ENCODE measurements at places on chromosomes 12 and 14.

DNA sequence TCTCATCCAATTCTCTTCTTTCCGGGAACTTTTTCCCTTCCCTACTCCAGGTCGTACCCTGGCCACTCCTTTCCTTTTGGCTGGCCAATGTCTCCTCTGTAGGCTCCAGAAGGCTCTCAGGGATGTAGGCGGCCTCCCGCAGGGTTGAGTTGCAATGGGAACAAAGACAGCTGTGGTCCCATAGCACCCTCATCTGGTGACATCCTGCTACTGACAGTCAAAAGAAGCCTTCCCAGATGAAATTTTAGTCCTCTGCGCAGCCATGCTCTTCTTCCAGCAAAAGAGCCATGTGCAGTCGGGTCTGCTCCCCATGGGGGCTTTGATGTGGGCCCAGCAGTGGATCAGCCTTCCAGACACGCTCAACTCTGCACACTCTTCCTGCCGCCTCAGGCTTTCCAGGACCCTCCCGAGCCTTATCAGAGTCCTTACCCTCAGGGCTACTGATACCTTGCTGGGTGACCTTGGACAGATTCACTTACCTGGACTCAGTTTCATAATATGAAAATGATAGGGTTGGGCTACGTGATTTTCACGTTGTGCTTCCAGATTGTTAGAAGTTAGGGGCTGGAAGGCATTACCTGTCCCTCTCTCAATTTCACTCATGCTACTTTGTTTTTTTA is 5.5 kb upstream of the CELA1 start:
- DNase-seq = no peak

DNA sequence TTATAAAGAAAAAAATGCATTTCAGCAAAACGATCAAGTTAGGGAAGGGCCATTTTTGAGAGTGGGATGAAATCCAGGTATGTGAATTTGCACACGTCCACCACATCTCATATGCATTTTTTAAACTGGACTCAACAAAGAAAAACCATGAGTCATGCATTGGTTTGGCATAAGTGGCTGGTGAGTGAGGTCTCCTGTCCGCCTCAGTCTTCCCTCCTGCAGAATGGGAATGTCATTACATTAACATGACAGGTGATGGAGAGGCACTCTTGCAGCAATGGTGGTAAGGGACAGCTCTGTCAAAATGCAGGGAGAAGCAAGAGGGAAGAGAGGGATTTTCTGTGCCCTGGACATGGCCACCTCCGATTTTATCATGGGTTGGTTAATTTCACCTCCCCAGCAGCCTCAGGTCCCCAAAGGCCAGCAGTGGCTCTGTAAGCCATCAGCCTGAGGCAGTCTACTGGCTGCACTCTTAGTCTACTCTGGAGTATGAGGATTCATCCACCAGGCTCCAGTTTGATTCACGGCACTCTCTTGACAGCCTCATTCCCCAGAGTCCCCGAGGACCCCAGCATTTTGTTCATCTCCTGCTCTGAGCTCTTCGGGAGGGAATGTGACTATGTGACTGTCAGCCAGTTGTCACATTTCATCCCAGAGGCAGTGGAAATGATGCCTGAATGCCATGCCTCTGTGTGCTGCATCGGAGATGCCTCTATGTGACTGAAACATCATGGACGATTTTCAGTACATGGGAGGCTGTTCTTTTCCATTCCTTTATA is 17.1 kb upstream of the PWP1 start:
- DNase-seq = no peak

- no peak for DNase-seq
These were observed 1444.5 kb upstream of the FLRT2 start for GRCh38 chr14:84085493-84085892.

GRCh38 chr14:51962711-51963110 is 26.6 kb upstream of the RTRAF start:
- no peak for DNase-seq

GRCh38 chr14:100740929-100741328 is 14.2 kb downstream of the DLK1 start:
- DNase-seq = no peak

DNA sequence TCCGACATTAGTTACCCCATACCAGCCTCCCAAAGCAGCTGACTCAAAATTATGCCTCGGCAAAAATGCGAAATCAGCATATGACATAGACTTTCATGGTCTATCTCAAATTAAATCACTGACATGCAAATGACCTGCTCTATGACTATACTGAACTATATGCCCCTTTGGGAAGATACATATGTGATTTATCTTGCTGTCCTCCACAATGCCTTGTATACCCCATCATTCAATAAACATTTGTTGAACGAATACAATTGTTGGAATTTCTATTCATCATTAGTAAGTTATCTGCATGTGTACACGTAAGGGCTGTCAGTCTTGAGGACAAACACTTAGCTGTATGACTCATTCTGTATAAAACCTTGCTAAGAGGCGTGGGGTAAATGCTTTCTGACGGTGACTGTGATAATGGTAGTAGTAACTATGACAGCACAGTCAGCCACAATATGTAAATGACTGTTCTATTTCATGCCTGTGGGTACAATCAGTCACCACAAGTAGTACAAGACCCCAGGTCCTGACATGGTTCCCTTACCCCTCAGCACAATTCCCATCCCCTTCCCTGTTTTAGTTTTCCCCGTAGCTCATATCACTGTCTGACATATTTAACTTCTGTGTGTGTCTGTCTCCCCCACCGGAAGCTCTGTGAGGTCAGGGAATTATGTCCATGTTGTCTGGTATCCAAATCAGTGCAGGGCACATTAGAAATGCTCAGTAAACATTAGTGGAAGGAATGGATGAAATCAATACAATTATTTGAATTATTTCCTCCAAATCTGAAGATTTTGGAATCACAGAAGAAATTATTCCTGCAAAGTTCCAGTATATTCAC is 42.8 kb downstream of the STXBP6 start:
- peak; percentile 75 for DNase-seq

DNA sequence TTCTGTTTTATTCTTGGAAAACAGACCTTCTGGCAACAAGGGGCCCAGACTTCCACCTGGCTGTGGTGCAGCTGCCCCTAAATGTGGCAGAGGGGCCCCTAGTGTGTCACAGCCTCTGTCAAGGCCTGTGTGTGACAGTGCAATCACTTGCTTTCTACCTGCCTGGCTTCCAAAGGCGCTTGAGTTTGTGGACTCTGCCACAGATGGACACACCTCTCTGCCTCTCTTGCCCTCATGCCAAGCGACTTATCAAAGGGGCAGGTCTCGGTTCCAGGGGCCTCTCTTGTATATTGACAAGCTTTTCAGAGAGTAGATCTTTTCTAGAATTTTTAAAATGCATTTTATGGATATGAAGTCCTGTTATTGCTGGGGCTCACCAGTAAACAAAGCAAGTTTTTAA is 217.2 kb downstream of the SLC15A4 start:
- no peak for DNase-seq

- peak; percentile 94 for DNase-seq
These were observed 20.6 kb upstream of the PYGL start for GRCh38 chr14:50964683-50965390.

DNA sequence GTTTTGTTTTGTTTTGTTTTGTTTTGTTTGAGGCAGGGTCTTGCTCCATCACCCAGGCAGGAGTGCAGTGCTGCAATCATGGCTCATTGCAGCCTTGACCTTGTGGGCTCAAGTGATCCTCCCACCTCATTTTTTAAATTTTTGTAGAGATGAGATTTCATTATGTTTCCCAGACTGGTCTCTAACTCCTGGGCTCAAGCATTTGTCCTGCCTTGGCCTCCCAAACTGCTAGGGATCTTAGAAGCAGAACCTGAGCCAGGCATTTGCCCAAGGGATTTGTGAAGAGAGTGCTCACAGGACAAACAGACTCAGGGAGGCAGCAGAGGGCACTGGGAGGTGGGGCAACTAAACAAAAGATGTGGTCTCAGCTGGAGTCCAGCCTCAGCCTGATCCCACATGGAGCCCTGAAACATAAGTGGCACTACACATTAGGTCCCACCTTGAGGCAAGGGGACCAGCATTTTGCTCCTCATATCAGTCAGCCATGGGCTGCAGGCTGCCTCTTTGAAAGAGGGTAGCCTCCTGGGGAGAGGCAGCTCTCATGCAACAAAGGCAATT is 86.2 kb upstream of the CMKLR1 start:
- DNase-seq = no peak

DNA sequence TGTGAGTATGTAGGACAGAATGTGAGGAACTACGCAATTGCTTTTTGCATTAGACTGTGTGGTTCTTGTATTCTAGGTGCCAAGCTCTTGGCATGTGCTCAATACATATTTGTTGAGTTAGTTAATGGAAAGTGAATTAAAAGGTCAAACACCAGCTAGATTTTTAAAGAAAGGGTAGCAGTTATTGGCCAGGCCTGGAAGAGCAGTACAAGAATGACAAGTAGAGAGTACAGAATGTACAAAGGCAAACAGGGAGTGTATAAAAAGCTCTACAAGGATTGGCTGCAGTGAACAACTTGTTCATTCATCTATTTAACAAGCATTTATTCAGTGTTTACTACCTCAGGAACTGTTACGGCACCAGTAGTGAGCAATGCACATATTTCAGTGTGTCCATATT is 854.0 kb upstream of the SEL1L start:
- no peak for DNase-seq

- no peak for DNase-seq
These were observed 23.8 kb upstream of the CCDC175 start for GRCh38 chr14:59600211-59600945.

- DNase-seq = no peak
These were observed 46.0 kb upstream of the KTN1 start for GRCh38 chr14:55533960-55534359.

GRCh38 chr12:168763-169525 is 45.0 kb downstream of the SLC6A12 start:
- no peak for DNase-seq

- DNase-seq = no peak
These were observed 366.0 kb upstream of the RGS6 start for GRCh38 chr14:71566276-71566675.

DNA sequence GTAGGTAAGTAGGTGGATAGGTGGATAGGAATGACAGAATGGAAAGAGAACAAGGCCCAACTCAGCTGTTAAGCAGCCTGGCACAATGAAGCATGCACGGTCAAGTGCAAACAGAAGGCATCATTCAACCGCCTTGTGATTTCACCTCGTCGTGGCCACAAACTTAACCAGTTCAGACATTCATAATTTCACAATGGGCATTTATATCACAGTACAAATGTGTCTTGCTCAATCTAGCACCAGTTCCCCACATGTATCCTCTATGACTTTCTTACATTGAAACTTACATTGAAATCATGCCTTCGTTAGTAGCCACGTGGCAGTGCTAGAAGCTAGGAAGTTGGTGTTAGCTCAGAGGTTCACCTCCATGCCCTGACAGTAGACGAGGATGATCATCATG is 207.5 kb downstream of the ETV6 start:
- DNase-seq = no peak

GRCh38 chr14:102902523-102903247 is 19.8 kb upstream of the AMN start:
- DNase-seq = no peak

GRCh38 chr14:99579120-99579836 is 24.7 kb downstream of the CCDC85C start:
- no peak for DNase-seq

DNA sequence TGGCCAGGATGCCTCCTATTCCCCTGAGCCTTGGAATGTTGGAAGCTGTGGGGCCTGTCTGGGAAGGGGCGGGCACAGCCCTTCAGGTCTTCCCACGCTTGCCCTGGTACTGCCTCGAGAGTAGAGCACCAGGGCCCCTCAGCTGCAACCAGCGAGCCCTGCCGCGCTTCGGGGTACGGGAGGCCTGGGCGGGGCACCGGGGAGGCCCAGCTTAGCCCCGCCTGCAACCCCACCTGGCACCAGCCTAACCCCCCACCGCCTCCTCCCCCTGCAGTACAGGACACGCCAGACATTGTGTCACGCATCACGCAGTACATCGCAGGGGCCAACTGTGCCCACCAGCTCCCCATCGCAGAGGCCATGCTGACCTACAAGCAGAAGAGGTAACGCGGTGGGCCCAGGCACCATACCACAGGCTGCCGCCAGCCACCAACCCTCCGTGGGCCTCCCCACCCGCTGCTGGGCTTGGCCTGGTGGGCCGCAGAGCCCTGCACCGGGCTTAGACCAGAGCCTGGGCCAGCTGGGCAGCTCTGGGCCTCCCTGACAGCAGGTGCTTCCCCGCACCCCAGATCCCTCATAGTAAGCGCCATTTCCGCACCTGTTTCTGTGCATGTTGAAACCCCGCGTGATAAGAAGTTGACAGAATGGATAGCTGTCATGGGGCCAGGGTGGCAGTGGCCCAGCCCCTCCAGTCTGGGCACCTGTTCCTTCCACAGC is 13.6 kb upstream of the TEX22 start:
- DNase-seq = no peak

GRCh38 chr12:66066929-66067523 is 63.5 kb downstream of the LLPH start:
- no peak for DNase-seq

DNA sequence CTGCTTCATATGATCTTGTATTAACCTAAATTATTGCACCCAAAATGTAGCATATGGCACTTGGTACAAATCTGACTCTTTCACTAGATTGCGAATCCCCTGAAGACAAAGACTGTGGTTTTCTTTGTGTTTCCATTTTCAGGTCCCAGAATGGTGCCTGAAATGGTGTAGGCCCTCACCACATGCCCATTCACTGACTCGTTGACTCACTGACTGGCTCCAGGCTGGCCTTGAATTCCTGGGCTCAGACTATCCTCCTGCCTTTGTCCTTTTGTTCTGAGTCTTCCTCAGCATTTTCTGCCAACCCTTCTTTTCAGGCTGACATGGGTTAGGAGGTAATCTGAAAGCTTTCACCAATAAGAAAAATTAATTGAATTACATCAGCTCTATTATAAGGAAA is 368.7 kb upstream of the GARIN6 start:
- DNase-seq = no peak

DNA sequence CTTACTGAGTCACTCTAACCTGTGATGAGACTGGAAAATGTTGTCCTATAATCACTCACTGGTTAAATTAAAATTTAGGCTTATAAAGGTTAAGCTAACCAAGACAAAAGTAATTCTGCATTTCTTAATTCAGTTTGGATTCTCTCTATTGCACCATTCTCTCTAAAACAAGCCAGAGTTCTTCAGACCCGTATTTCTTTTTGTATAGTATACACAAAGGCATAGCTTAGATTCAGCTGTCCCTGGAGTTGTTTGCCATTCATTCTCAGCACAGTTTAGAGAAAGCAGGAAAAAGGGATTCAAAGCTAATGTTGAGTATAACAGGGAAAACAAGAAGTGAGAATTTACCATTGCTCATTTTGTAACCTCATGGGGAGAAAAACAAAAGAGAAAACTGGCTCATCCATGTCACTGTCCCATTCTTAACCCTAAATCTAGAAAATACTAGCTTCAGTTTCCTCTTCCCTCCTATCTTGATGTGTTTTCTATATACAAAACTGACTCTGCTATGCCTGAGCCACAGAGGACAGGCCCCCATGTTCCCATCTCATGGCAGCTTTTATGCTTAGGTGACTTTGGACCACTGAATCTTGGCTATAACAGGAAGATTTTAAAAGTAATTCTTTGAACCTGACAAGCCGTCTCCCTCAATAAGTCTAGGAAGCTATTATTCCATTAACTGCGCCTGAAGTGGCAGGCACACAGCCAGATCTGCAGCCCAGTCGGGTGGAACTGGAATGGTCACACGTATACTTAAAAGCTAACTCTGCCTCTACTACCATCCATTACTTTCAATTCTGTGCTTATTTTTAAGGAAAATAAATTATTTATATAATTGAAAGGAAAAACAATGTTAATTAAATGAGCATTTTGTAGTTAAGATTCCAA is 7.0 kb downstream of the AREL1 start:
- no peak for DNase-seq
